Activated CD8-positive, alpha-beta T cell treated with anti-CD3 and anti-CD28 coated beads for 36 hours (primary cell): ENCODE measurements at places on chromosomes 16 and 17. TPM values are rescaled to one million over a fixed set of nuclear protein-coding genes. Genes with fewer than 3 reads are reported as not detected.

DNAI2 gene
- 0.45 TPM for total RNA-seq

LRRC37A gene
- 1.8 TPM for total RNA-seq

CNGB1 gene
- total RNA-seq, result not detected

NPIPA2 gene
- 2.0 TPM for total RNA-seq

HSD17B2 gene
- not detected for total RNA-seq

POLR3K gene
- 52.6 TPM for total RNA-seq

GAS2L2 gene
- total RNA-seq, result 0.27 TPM

SCNN1G gene
- not detected for total RNA-seq

GCGR gene
- total RNA-seq, result not detected

NAGS gene
- 1.7 TPM for total RNA-seq

ATP2C2 gene
- total RNA-seq, result not detected

CCL7 gene
- total RNA-seq, result not detected

CNTNAP4 gene
- total RNA-seq, result not detected

FSCN2 gene
- 0.32 TPM for total RNA-seq

KRTAP1-5 gene
- total RNA-seq, result not detected

ASGR2 gene
- not detected for total RNA-seq

TEKT1 gene
- not detected for total RNA-seq

KRTAP9-2 gene
- total RNA-seq, result not detected

CDYL2 gene
- 10.4 TPM for total RNA-seq

SMG6 gene
- 40.4 TPM for total RNA-seq

ATP1B2 gene
- not detected for total RNA-seq

CACNG3 gene
- total RNA-seq, result not detected

NPIPB6 gene
- not detected for total RNA-seq

KCNJ2 gene
- not detected for total RNA-seq

G6PC1 gene
- not detected for total RNA-seq

MAFG gene
- 14.1 TPM for total RNA-seq

RPL38 gene
- total RNA-seq, result 1,574 TPM

LITAFD gene
- total RNA-seq, result not detected

ZNF469 gene
- 0.45 TPM for total RNA-seq

TBC1D3 gene
- total RNA-seq, result not detected

SKAP1 gene
- 73.9 TPM for total RNA-seq

FAM171A2 gene
- total RNA-seq, result 0.78 TPM

HBQ1 gene
- total RNA-seq, result 2.2 TPM

KRT31 gene
- total RNA-seq, result not detected

GRIN2A gene
- not detected for total RNA-seq

MYH8 gene
- not detected for total RNA-seq

BCAS3 gene
- 6.9 TPM for total RNA-seq

TSPOAP1 gene
- 24.1 TPM for total RNA-seq

BMERB1 gene
- 14.0 TPM for total RNA-seq
